Cardiac muscle cell (in vitro differentiated cells and primary cell): ENCODE measurements at places on chromosomes 16 and 17. TPM values are rescaled to one million over a fixed set of nuclear protein-coding genes. Genes with fewer than 3 reads are reported as not detected.

Gene KRT24
- polyA plus RNA-seq: not detected in 2 replicates

Gene LPO
- polyA plus RNA-seq: not detected in 2 replicates

Gene SLFN12
- 0.18 and 0.46 TPM in 2 replicates for polyA plus RNA-seq

Gene MRTFB
- 9.4 and 17.8 TPM in 2 replicates for polyA plus RNA-seq

Gene VEZF1
- polyA plus RNA-seq: 18.5 and 22.3 TPM in 2 replicates

Gene DRC3
- polyA plus RNA-seq: 2.4 and 4.1 TPM in 2 replicates

Gene KRTAP9-8
- polyA plus RNA-seq: not detected in 2 replicates

Gene HSD11B2
- 0.26 and 0.84 TPM in 2 replicates for polyA plus RNA-seq

Gene C17orf100
- polyA plus RNA-seq: 7.1 and 8.2 TPM in 2 replicates

Gene ARMC7
- polyA plus RNA-seq: 5.7 and 6.5 TPM in 2 replicates

Gene SYT17
- 0.32 and 0.70 TPM in 2 replicates for polyA plus RNA-seq

Gene CACNG4
- polyA plus RNA-seq: 1.2 and 3.0 TPM in 2 replicates

Gene STX1B
- 5.6 and 8.0 TPM in 2 replicates for polyA plus RNA-seq

Gene GLTPD2
- polyA plus RNA-seq: 4.1 and 5.4 TPM in 2 replicates

Gene RILP
- polyA plus RNA-seq: 31.7 and 38.9 TPM in 2 replicates

DNA sequence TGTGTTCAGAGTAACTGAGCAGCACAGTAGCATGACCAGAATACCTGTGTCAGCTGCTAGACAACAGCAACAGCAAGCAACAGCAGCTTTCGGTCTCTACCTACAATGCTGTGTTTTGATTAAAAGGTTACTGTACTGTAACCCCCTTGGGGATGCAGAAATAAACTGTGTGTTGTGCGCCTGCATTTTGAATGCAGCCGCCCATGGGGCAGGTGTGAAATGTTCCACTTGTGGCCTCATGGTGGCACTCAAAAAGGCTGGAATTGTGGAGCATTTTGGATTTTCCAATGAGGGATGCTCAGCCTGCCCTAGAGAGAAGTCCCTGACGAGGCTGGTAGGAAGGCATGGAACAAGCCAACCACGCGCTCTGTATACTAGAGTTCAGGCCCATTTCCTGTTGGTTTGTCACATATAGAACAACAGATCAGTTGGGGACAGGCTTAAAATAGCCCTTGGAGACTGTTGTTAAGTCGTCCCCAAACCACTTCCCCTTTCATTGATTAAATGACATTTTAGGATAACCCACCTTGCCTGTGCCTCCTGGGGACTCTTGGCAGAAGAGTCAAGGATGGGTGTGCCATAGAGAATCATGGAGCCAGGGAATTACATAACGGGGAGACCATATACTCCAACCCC lies 27.1 kb downstream of the SCPEP1 start:
- DNase-seq: peak; percentile 36
- no peaks in the 10 kb centered on the region for H3K4me1 ChIP-seq
- no peaks in the 10 kb centered on the region for H3K36me3 ChIP-seq

DNA sequence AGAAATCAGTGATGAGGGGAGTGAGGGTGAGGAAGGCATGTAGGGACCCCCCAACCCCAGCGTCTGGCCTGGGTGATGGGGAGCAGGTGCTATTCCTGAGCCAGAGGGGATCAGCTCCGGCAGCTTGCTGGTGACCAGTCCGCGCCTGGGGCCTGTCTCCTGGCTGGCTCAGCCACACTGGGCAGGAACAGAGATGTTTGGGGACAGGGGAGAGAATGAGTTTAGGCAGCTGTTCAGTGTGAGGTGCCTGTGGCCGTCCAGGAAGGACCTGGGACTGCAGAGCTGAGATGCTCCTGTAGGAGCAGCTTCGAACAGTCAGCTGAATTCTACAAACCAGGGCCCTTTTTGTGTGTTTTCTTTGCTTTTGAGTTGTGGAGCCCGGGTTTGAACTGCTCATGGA lies 23.2 kb upstream of the SPNS2 start:
- H3K36me3 ChIP-seq: no peaks in the 10 kb centered on the region
- H3K27me3 ChIP-seq: no peaks in the 10 kb centered on the region
- no peaks in the 10 kb centered on the region for H3K4me1 ChIP-seq
- H3K4me3 ChIP-seq: no peak overlapping the region

GRCh38 chr16:59971264-59971663 lies 1237.1 kb upstream of the GOT2 start:
- no peaks in the 10 kb centered on the region for H3K27me3 ChIP-seq
- H3K27ac ChIP-seq: no peak overlapping the region
- H3K36me3 ChIP-seq: no peaks in the 10 kb centered on the region
- no peak overlapping the region for H3K4me3 ChIP-seq

- no peak overlapping the region for H3K27ac ChIP-seq
- DNase-seq: peak; percentile 26
- no peaks in the 10 kb centered on the region for H3K36me3 ChIP-seq
- H3K27me3 ChIP-seq: no peaks in the 10 kb centered on the region
These were observed 18.3 kb upstream of the GNA13 start for GRCh38 chr17:65074778-65075250.

DNA sequence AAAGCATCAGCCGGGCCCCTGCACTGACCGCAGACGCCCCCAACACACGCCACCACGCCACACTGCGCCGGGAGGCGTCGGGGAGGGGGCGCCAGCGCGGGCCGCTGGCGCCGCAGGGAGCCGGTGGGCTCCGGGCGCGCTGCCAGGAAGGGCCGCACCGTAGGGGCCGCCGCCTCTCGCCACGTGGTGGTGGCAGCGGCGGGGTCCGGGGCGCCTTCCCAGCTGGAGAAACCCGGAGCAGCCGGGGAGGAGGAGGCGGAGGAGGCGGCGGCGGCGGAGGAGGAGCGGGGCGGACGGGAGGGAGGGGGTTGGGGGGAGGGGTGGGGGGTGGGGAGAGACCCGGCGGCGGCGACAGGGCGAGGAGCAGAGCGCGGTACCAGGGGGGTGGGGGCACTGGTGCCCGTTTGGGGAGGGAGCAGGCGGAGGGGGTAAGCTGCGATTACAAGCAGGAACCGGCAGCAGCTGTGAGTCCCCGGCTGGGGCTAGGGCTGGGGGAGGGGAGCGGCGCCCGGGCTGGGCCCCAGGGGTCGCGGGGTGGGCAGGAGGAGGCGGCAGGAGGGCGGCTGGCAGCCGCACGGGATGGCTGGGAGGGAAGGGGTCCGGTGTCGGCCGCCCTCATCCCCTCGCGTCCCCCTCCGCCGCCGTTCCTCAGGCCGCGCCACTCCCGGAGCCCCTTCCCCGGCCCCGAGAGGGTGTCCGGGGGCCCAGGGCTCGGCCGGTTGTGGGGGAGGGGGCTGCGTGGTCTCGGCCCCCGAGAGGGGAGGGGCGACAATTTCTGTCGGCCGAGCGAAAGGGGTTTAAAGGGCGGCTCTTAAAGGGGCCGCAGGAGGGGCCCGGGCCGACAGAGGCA lies at the start of gene TBKBP1:
Gene TBKBP1 (plus strand): TSS at position 431 of the 850 bp plus-strand sequence. CDS start 1,952 bp downstream, outside the sequence.
- H3K4me3 ChIP-seq: peak within 1 kb of the TSS; percentile 55
- H3K27ac ChIP-seq: peak within 1 kb of the TSS; percentile 95
- no peaks in the 10 kb centered on the region for H3K27me3 ChIP-seq
- DNase-seq: peak; percentile 81
- peaks cover under 1% of the 10 kb centered on the region for H3K36me3 ChIP-seq

GRCh38 chr17:10106067-10106466 lies 92.3 kb downstream of the GAS7 start:
- H3K27ac ChIP-seq: peak overlapping the region; percentile 85
- H3K27me3 ChIP-seq: no peaks in the 10 kb centered on the region
- H3K4me3 ChIP-seq: no peak overlapping the region
- no peak for DNase-seq
- peaks cover 21% of the 10 kb centered on the region for H3K4me1 ChIP-seq

DNA sequence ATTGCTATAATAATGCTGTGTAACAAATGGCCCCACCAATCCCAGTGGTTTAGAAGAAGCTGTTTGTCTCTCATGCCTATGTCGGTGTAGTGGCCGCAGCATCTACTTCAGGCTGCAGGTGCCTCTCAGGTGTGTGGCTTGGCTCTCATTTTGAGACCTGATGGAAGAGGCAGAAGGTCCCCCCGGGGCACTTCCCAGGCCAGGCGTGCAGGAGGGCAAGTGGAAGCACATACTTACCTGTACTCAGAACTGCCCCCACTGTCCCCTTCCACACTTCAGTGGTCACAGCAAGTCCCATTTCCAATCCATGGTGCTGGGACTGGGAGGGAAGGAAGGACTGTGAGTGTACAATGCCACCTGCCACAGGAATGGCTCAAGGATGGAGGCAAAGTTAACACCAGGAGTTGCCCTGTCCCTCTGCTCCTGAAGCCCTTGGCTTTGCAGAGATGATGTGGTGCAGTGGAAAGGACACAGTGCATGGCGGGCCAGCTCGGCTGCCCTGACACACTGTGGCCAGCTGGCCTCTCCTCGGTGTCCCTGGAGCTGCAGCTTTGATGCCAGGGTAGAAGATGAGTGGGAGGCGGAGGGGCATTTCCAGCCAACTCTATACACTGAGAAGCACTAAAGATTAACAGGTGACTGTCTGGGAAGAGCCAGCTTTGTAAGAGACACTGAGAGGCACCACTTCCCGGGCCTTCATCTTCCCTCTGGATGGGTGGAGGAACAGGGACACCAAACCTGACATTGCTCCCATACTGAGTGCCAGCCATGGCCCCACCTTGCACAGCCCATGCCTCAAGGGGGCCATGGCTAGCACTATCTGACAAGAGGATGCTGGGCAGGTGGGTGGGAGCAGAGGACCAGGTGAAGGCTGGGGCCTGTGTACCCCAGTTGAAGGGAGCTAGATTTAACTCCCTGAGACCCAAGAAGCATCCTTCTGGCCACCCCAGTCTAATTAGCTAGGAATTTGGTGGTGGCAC lies 105.9 kb downstream of the METRNL start:
- no peak overlapping the region for H3K27ac ChIP-seq
- H3K27me3 ChIP-seq: no peaks in the 10 kb centered on the region

DNA sequence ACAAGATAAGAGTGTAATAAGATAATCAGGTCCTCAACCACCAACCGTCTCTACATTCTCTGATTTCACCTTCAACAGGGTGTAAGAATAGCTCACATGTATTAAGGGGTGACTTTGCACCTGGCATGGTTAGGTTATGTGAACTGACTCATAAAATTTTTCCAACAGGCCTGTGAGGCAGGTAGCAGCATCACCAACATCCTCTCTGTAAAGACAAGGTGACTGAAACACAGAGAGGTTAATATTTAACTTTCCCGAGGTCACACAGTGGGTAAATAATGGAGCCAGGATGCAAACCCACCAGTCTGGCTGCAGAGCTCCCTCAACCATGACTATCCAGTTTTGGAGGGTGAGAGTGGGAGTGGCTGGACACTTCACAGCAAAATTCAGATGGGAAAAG lies 317.2 kb downstream of the C16orf95 start:
- no peak overlapping the region for H3K27ac ChIP-seq
- H3K4me1 ChIP-seq: peaks cover 3% of the 10 kb centered on the region
- no peak for DNase-seq
- no peaks in the 10 kb centered on the region for H3K27me3 ChIP-seq
- H3K4me3 ChIP-seq: no peak overlapping the region
- H3K36me3 ChIP-seq: no peaks in the 10 kb centered on the region

DNA sequence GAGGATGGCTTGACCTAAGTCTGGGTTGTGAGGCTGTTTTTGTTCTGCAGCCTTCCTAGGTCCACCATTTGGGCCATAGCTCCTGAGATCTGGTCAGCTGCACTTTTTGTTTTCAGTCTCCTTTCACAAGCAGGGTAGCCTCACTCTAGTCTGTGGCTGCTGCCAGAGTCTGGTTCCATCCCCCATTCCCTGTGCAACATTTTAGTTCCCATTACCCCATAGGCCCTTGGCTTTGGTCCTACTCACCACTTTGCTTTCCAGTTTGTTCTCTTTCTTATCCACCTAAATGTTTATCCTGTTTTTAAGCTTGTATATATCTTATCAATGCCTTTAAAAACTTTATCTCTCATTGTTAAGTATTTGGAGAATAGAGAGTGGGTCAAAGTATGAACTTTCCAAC lies 6.5 kb upstream of the XYLT2 start:
- H3K27ac ChIP-seq: no peak overlapping the region
- no peaks in the 10 kb centered on the region for H3K4me1 ChIP-seq
- no peak overlapping the region for H3K4me3 ChIP-seq
- no peak for DNase-seq

DNA sequence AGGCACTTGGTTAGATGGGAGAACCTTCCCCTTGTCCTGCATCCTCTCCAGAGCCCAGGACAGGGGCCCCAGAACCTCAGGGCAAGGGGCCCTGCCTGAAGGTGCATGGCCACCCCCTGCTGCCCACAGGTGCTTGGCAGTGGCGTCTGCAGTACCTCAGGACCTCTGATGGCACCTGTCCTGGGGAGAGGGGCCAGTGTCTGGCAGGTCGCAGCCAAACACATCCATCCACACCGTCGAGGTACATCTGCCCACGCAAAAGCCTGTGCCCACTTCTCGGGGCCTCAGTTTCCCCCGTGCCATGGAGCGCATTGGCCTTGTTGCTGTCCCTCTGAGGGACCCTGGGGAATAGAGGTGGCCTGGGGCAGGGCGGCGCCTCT lies 9.3 kb downstream of the MAP2K3 start:
- no peak overlapping the region for H3K4me3 ChIP-seq
- no peaks in the 10 kb centered on the region for H3K4me1 ChIP-seq
- H3K36me3 ChIP-seq: no peaks in the 10 kb centered on the region
- H3K27ac ChIP-seq: no peak overlapping the region
- H3K27me3 ChIP-seq: peaks cover 4% of the 10 kb centered on the region

DNA sequence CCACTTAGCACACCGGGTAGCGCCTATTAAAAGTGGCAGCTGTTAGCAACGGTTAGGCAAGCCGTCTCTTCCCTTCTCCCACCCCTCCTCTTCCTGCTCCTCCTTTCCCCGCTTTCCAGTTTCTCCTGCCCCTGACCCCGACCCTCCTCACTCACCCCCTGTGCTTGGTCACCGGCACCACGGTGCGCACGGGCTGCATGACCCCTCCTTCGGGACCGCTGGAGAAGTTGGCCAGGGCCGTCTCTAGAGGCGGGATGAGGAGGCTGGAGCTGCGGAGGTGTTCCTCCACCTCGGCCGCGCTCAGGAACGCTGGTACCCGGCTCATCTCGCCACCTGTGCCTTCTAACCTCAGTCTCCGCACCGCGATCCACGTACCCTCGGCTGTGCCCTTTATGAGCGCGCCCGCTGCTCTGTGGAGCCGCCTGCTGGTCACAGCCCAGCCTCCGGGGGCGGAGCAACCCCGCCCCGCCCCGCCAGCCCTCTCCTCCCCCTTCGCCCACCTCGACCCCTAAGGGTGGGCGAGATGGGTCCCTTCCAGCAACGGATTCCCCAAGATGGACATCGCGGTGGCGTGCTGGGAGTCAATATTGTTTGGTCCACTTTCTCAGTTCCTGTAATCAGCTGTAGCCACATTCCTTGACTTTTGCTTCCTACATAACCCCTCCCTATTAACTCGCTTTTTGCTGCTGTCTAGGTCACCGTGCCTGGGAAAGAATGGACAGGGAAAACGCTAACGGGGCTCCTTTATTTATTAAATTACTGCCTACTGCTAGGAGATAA lies at the start of gene CRYM:
Gene CRYM (minus strand): TSS at position 364 of the 780 bp plus-strand sequence. CDS start 39 bp downstream, at position 325.
- DNase-seq: peak; percentile 72
- peaks cover 52% of the 10 kb centered on the region for H3K27me3 ChIP-seq
- no peaks in the 10 kb centered on the region for H3K4me1 ChIP-seq
- H3K36me3 ChIP-seq: no peaks in the 10 kb centered on the region
- H3K4me3 ChIP-seq: peak within 1 kb of the TSS; percentile 31
- no peak within 1 kb of the TSS for H3K27ac ChIP-seq

GRCh38 chr17:55325406-55325805 lies 60.6 kb downstream of the HLF start:
- no peaks in the 10 kb centered on the region for H3K36me3 ChIP-seq
- H3K27me3 ChIP-seq: no peaks in the 10 kb centered on the region
- no peak overlapping the region for H3K27ac ChIP-seq
- peaks cover 7% of the 10 kb centered on the region for H3K4me1 ChIP-seq
- no peak overlapping the region for H3K4me3 ChIP-seq
- DNase-seq: no peak

- H3K27me3 ChIP-seq: no peaks in the 10 kb centered on the region
- peak overlapping the region; percentile 79 for H3K27ac ChIP-seq
- H3K4me3 ChIP-seq: no peak overlapping the region
- H3K4me1 ChIP-seq: peaks cover 14% of the 10 kb centered on the region
These were observed 12.7 kb downstream of the TMEM11 start for GRCh38 chr17:21201298-21201595.
